GM12891 (cell line): ENCODE measurements at places on chromosomes 16 and 17.

DNA sequence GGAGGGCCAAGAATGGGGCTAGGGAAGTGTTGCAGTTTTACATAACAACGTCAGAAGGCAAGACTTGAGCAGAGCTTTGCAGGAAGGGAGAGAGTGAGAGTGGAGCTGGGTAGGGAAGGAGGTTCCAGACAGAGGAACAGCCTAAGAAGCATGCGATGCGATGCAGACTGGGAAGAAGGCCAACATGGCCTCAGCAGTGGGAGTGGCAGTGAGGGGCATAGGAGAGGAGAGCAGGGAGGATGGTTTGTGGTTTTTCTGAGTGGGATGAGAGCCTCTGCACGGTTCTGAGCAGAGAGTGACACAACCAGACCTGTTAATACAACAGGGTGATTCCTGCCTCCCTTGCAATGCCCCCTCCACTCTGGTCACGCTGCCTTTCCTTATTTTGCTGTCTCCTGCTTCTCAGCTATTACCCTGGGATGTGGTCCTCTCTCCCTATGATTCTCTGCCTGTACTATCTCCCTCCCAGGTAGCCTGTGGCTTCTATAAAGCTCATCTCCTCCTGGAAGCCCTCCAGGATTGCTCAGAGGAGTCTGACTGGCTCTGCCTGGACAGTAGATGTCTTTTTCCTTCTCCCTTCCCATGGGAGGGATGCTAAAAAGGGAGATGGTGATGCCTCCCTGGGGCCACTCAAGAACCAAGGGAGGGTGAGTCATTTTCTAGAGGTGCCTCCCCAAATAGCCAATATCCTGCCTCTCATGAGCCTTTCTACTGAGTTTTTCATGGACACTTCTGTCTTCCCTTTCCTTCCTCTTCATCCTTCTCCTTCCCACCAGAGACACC lies 38.7 kb upstream of the NGFR start:
- DNase-seq, result no peak

GRCh38 chr16:88264641-88265285 lies 118.0 kb upstream of the ZNF469 start:
- DNase-seq, result peak; percentile 71

GRCh38 chr17:16328997-16329396 lies 24.3 kb downstream of the CENPV start:
- DNase-seq, result no peak

- no peak for DNase-seq
Observed at GRCh38 chr16:57265850-57266530, 18.5 kb downstream of the PLLP start.

- no peak for DNase-seq
Observed at GRCh38 chr17:27352448-27353032, 58.6 kb downstream of the WSB1 start.

DNA sequence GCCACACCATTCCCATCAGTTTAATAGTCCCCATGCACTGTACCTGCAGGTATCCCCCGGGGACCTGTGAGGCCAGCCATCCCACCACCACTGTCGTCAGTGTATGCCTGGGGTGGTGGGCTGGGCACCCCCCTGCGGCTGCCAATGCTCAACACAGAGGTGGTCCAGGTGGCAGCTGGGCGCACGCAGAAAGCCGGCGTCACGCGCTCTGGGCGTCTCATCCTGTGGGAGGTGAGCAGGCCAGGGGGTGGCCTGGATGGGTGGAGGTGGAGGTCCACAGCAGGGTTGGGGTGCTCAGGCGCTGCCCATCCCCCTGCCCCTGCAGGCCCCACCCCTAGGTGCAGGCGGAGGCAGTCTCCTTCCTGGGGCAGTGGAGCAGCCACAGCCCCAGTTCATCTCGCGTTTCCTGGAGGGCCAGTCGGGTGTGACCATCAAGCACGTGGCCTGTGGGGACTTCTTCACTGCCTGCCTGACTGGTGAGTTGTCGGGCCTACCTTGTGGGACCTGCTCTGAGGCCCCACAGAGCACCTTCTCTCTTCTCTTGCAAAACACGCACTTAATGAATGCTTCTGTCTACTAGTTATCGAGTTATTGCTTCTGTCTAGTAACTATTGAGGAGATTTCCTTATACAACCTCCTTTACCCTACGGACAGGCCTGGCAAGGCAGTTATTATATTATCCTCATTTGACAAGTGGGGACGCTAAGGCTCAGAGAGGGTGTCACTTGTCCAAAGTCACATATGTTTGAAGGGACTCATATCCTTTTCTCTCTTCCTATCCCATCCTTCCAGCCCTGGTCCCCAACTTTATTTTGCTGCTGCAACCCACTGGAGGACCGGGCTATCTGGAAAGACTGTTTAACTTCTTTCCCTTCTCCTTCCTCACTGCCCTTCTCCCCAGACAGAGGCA lies 5.8 kb upstream of the TRAF4 start:
- DNase-seq, result peak; percentile 82

DNA sequence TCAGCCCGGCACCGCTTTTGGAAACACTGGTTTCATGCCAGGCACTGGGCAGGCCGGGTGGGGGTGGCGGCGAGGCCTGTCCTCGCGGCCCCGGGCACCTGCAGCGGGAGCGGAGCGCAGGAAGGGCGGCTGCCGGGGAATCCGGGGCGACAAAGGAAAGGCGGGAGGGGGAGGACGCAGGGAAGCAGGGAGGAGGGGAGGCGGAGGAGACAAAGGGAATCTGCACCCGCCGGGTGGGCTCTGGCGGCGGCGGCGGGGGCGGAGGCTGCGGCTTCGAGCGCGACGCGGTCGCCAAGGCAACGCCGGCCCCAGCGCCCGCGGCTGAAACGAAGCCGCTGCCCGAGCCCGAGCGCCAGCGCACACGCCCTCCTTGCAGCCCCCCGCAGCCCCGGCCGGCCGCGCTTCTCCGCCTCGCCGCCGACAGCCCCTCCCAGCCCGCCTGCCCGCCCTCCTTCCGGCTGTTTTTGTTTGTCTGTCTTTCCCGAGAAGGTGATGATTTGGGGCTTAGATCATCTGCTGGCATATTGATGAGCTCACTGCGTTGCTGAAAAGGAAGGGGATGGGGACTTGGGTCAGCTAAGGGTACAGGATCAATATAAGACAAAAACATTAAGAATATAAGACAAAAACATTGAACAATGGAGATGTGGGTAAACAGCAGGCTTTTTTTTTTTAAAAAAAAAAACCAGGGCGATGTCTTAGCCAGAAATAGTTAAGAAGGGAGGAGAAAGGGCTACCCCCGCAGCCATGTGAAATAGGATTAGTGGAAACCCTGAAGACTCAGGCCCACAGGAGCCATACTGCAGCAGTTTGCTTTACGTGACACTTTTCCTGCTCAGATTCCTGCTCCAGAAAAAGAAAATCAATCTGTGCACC lies 32.7 kb downstream of the CDK5R1 start:
- no peak for DNase-seq
